T follicular helper cell (primary cell): ENCODE measurements at places on chromosomes 7 and 10.

DNA sequence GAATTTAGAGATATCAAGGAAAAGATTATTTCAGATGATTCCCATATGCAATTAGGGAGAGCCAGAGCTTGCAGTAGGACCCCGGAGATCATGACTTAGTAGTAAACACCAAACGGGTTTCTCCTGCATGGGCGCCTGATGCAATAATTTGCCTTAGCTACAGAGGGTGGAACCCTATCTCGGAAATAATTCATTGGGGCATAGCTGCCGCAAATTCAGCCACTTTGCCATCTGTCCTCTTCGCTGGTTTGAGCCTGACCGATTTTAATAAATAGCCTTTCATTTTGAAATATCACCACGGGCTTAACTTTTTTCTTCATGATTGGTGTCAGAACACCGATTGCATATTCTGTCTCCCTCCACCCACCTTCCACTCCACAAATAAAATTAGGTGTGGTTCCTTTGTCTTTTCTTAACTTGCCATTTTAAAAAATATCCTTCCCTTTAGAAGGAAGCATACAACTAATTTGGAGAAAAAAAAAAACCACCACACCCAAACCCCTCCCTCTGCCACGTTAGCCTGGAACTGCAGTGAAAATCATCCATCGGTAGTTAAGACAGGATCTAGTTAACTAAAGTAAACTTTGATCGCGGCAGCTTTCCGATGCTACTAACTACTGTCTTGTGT is 1.4 kb downstream of the GARS1 start:
- no peak for DNase-seq

DNA sequence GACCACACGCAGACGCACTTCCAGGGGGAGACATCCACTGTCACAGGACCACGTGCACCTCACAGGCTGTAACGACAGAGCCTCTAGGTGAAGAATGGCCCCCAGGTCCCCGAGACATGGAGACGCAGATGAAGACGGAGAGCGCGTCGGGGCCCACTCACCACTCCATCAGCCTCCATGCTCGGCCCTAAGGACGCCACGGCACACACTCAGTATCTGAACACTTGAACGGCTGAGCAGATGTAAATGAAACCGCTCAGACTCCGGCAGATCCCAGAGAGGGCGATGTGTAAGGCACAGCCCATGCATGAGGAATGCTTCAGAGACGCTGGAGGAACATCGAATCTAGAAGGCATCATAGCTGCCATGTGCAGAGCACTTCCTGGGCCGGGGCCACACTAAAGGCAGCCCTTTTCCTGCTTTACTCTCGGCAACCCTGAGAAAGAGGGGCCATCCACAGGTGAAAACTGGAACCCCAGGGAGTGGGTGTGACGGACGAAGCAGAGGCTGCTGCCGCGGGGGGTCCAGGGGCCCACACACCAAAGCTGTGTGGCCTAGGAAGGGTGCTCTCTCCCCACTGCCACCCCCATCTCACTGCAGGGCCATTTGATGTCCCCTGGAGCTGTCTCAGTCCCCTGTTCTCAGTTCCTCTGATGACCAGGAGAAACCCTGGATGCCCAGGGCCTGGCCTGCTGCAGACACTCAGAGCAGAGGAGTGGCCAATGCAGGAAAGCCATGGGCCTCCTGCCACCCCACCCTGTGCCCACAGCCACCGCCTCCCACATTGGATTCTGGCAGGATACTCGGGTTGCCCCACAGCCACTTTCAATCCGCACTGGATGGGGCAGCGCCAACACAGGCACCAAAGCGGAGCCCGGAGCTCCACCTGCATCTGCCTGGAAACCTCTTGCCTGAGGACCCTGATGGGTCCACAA is 253.8 kb downstream of the MAD1L1 start:
- DNase-seq = no peak

DNA sequence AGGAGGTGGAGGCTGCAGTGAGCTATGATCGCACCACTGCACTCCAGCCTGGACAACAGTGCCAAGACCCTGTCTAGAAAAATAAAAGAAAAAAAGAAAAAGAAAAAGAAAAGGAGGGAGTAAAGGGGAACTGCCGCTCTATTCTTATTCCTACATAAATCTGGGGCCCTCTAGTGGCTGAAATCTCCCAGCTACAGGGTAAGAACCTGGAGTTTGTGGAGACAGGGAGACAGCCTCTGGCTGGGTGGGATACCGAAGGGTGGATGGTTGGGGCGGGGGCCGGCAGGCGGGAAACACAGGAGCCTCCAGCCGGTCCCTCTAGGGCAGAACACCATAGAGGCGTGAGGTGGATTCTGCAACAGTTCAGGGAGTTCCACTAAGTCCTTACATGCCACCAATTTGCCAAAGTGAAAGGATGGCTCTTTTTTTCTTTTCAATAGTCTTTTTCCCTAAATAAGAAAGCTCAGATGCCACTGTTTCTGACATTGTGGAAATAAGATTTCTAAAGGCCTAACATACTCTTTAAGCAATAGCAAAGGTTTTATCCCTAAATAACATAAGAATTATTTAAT is 117.3 kb downstream of the SVIL start:
- DNase-seq = no peak

DNA sequence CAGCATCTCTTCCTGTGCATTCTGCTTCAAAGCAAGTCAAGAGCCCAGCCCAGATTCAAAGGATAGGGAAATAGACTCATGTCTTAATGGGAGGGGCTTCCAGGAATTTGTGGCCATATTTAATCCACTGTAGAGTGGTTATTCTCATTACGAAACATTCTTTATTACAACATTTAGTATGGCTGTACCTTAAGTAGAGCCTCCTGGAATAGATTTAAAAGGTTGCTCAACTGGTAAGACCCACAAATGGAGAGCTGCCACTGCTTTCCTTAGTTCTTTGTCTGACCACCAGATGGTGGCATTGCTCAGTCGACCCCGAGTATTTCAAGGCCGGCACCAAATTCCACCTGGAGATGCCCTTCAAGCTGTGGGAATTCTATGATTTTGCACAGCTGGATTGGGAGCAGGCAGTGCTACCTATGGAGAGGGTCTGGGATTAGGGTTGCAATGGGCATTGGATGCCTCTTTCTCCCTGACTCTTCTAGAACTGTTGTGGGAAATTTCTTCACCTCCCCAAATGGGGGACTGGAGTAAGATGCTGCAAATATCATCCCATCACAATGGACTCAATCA is 102.2 kb downstream of the RBM20 start:
- peak; percentile 19 for DNase-seq

GRCh38 chr10:69505636-69506318 is 54.5 kb downstream of the TSPAN15 start:
- DNase-seq = no peak

- DNase-seq = no peak
These were observed 15.8 kb downstream of the CNPY1 start for GRCh38 chr7:155530601-155531000.

DNA sequence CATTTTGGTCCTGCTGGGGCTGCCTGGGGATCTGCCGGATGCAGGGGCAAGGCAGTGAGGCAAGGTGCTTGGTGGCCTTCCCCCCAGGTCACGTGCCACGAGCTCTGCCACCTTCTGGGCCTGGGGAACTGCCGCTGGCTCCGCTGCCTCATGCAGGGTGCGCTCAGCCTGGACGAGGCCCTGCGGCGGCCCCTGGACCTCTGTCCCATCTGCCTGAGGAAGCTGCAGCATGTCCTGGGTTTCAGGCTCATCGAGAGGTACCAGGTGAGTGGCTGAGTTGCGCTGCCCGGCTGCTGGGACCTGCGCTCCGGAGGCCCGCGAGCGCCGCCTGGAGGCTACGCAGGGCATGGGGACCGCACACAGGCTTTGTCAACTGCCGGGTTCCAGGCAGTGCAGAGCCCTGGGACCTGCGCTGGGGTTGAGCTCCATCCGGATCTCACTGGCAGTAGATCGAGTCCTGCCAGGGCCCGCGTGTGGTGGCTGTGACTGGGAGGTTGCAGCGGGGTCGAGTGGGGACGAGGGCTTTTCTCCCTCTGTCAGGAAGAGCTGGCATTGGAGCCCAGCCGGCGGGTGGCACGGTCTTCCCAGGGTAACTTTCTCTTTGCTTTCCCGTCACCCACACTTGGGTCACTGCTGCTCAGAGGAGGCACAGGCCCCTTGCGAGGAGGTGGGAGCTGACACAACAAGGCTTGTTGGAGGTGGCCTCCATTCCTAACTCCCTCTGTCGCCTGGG is 21.7 kb downstream of the AMZ1 start:
- DNase-seq = peak; percentile 65

- no peak for DNase-seq
These were observed 10.5 kb upstream of the ANKRD61 start for GRCh38 chr7:6020371-6021286.

DNA sequence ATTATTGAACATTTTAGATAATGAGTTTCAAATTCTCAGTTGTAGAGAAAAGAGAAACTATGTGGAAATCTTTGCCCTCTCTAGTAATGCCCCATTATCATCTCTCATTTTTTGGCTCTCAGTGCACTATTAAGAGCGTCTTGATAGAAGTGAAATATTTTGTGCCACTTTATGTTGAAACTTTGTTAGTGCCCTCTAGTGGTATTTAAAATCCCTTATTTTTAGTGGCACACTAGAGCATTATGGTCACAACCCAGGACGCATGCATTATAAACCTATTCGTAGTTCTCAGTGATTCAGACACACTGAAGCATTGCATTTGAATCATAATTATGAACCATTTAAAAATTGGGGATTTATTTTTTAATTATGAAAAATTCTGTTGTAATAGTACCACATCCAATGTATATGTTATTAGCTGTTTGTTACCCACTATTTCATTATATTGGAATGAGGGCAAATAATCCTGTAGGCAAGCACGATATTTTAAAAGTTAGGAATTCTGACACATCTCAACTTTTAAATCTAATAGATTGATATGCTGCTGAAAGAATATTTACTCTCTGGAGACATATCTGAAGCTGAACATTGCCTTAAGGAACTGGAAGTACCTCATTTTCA is 21.9 kb downstream of the PDCD4 start:
- DNase-seq = no peak

- DNase-seq = no peak
These were observed 92.8 kb upstream of the OIT3 start for GRCh38 chr10:72800741-72801092.

DNA sequence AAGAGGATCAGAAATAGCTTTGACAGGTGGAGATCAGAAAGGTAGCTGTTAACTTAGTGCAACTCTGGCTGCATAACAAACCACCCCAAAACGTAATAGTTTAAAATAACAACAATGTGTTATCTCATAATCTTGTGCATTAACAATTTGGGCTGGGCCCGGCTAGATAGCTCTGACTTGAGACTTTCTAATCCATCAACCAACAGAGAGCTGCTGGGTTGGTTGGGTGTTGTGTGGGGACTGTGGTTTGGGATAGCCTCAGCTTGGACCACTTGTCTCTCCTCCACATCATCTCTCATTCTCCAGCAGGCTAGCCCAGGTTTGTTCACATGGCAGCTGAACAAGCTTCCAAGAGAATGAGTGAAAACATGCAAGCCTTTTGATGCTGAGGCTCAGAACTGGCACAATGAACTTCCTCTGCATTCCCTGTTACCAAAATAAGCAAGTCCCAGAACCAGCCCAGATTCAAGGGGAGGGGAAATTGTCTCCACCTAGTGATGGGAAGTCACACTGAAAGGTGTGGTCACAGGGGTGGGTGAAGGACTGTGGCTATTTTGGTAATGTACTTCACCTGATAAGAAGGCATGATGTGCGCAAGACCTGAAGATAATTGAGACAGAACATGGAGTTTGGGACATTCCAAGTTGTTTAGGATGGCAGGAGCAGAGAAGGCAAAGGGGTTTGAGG is 20.4 kb upstream of the ASAH2 start:
- no peak for DNase-seq

DNA sequence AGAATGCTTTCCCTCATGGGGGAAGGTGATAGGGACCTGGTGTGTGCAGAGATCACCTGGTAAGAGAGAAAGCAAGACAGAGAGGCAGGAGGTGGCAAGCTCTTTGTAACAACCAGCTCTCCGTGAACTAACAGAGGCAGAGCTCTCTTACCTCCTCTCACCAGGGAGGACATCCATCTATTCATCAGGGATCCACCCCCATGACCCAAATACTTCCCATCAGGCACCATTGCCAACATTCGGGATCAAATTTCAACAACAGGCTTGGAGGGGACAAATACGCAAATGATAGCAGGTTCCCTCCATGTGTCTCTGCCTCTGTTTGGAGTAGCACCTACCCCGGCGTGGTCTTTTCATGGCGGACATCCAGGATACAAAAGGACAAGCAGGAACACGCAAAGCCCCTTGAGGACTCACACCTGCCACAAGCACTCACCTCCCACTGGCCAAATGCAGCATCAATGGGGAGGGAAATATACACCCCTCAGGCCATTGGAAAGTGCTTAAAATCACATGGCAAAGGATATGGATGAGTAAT is 431.2 kb upstream of the AUTS2 start:
- DNase-seq = no peak

GRCh38 chr7:88458279-88458678 is 151.6 kb upstream of the STEAP4 start:
- no peak for DNase-seq

DNA sequence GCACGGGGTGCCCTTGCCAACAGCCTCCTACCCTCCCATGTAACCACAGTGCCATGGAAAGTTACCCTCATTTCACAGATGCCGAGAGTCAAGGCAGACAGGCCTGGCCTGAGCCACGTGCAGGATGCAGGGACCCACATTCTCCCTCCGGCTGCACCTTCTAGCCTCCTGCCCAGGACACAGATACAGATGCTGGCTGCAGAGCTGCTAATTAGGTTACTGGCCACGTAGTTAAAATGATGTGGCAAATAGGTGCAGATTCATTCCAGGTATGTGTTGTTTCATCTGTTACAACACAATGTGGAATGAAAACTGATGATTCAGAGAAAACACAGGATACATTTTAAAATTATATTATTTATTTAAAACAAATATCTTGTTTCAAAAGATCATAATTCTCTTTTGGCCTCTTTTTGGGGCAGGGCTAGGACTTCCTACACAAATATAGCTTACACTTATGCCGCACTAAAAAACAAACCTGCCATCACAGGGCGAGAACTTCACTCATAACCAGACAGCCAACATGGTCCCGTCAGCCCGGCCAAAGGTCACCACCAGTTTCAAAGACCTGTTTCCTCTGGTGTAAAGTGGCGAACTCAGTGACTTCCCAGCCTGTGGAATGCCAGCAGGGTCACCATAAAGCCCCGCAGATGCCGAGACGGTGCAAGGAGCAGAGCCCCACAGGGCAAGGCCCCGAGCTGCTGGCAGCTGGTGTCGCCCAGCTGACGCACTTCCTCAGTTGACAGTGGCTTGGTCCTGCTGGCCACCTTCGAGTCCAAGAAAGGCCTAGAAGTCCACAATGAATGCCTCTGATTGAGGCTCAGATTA is 83.5 kb downstream of the TNS3 start:
- DNase-seq = no peak

GRCh38 chr10:10849306-10849705 is 168.4 kb upstream of the CELF2 start:
- no peak for DNase-seq

- no peak for DNase-seq
These were observed 15.7 kb downstream of the CSGALNACT2 start for GRCh38 chr10:43153901-43154300.

DNA sequence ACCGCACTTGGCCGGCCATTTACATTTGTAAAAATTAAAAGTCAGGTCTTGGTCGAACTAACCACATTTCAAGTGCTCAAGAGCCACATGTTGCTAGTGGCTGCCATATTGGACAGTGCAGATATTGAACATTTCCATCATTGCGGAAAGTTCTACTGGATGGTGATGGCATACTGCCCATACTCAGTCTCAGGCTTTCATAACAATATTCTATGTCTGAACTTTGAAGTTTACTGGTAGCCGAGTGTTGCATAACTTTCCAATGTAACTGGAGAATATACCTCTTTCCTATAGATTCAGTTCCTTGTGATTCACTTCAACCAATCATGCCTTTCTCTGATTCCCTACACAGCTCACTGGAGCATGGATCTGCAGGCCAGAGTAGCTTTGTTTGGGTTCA is 43.7 kb downstream of the PSMC2 start:
- DNase-seq = no peak
